ENCODE measurements at places on chromosomes 2 and 18. TPM values are rescaled to one million over a fixed set of nuclear protein-coding genes. Genes with fewer than 3 reads are reported as not detected.

DNA sequence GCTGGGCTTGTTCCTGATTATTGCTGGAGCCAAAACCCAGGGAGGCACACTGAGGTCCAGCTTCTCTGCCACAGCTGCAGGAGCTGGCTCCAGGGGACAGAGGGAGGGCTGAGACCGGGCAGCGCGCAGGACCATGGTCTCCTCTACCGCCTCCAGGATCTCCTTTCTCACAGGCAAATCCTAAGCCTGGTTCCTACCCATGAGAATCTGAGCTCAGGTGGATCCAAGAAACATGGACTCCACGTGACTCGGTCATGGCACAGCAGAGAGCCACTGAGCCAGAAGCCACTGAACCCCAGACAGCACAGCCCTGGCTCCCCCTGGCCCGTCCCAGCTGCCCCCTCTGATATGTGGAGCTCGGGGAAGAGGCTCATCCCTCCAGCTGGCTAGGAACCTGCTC lies 653.4 kb upstream of the ID2 start:
- H3K4me1 ChIP-seq = no peaks in the 10 kb centered on the region
- H3K27ac ChIP-seq = no peak overlapping the region
- no peaks in the 10 kb centered on the region for H3K36me3 ChIP-seq
- DNase-seq = no peak

- H3K4me1 ChIP-seq = no peaks in the 10 kb centered on the region
- H3K27ac ChIP-seq = no peak overlapping the region
- DNase-seq = no peak
- H3K4me3 ChIP-seq = no peak overlapping the region
- peaks cover 6% of the 10 kb centered on the region for H3K27me3 ChIP-seq
- no peaks in the 10 kb centered on the region for H3K36me3 ChIP-seq
These were observed 342.2 kb upstream of the HS6ST1 start for GRCh38 chr2:128660836-128661235.

- H3K4me1 ChIP-seq = peaks cover 41% of the 10 kb centered on the region
- DNase-seq = no peak
- no peak overlapping the region for H3K4me3 ChIP-seq
- no peak overlapping the region for H3K27ac ChIP-seq
- peaks cover 60% of the 10 kb centered on the region for H3K36me3 ChIP-seq
These were observed 43.3 kb downstream of the DDX1 start for GRCh38 chr2:15634846-15635490.

DNA sequence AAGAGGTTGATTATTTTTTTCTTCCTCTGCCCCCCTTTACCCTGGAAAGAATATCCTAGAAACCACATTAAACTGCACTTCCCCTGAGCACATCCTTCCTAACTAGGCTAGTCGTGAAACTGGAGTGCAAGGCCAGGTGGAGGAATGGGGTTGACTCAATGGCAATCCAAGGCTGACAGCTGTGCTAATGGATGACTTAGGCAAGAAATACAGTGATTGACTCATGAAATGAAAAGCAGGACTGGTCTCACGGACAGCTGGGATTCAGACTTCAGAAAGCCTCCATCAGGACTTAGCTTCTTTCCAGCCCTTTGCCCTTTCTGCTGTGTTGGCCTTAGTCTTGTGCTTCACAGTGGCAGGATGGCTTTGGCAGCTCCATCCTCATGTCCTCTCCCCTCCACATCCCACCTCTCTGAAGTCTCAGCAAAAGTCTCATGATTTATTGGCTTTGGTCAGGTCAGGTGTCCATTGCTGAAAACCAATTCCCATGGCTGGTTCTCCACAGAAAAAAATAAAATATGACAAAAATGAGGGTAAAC lies 33.8 kb downstream of the INSIG2 start:
- no peak overlapping the region for H3K27ac ChIP-seq
- H3K4me3 ChIP-seq = no peak overlapping the region
- DNase-seq = no peak
- no peaks in the 10 kb centered on the region for H3K36me3 ChIP-seq
- peaks cover 4% of the 10 kb centered on the region for H3K4me1 ChIP-seq

DNA sequence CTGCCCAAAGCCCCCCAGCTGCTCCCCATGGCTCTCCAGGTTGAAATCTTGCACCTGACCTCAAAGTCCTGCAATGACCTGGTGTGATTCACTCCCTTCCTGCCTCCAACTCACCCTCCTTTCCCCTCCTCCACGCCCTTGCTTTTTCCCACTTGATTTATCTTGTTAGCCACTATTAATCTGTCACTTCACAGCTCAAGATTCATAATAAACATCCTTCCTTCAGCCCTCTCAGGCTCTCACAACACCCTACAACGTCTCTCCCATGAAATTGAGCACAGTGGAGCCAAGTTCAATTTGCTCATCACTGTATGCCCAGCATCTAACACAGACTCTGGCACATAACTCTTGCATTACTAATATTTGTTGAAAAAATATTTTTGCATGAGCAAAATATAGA lies 85.6 kb upstream of the SLC35G4 start:
- no peak for DNase-seq
- no peaks in the 10 kb centered on the region for H3K4me1 ChIP-seq
- no peak overlapping the region for H3K27ac ChIP-seq
- no peaks in the 10 kb centered on the region for H3K36me3 ChIP-seq
- H3K27me3 ChIP-seq = no peaks in the 10 kb centered on the region
- H3K4me3 ChIP-seq = no peak overlapping the region

GRCh38 chr2:120722568-120723421 lies 12.9 kb upstream of the GLI2 start:
- no peak overlapping the region for H3K27ac ChIP-seq
- no peak for DNase-seq
- H3K36me3 ChIP-seq = no peaks in the 10 kb centered on the region
- no peaks in the 10 kb centered on the region for H3K4me1 ChIP-seq

DNA sequence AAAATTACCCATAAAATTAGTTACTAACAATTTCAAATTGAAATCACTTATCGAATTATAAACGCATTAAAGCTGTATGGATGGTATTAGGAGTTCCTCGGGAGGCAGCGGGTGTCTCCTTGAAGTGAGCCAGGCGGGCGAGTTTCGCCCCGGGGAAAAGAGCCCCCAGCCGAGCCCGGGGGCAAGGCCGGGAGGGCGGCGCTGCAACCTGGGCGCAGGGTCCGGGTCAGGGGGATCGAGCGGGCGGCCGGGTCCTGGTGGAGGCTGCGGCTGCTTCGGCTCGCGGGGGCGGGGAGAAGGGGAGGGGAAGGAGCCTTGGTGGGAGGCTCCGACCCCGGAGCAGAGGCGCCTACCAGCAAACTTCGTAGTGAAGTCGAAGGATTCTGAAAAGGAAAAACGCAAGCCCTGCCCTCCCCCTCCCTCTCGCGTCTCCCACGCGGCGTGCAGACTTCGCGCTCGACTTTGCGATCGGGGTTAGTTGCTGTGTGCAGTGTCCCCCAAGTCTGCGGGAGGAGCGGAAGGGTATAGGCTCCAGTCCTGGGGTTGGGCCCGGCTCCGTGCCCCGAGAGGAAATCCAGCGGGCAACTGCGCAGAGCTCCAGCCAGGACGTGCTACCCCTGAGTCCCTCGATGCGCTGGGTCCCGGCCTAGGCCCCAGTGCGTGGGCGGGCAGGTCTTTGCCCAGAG lies 140.8 kb downstream of the MEIS1 start:
- H3K27me3 ChIP-seq = peaks cover 63% of the 10 kb centered on the region
- DNase-seq = peak; percentile 89
- H3K4me1 ChIP-seq = peaks cover 21% of the 10 kb centered on the region
- peaks cover 12% of the 10 kb centered on the region for H3K36me3 ChIP-seq
- peak overlapping the region; percentile 55 for H3K4me3 ChIP-seq

LTBP1 gene
- total RNA-seq = 42.9 TPM

GPBAR1 gene
- total RNA-seq = 0.58 TPM

CFAP65 gene
- not detected for total RNA-seq

C2orf66 gene
- total RNA-seq = not detected

ZNF521 gene
- 16.5 TPM for total RNA-seq

ANKRD30B gene
- total RNA-seq = not detected

INHA gene
- not detected for total RNA-seq

All from stomach (tissue), 19 donors.